ENCODE measurements at places on chromosomes 6 and 20.
A peak's percentile ranks its signal among the peaks of the same experiment; 100 is the strongest.

- DNase-seq = no peak
Measured at GRCh38 chr6:50963952-50964351, 145.3 kb downstream of the TFAP2B start.

DNA sequence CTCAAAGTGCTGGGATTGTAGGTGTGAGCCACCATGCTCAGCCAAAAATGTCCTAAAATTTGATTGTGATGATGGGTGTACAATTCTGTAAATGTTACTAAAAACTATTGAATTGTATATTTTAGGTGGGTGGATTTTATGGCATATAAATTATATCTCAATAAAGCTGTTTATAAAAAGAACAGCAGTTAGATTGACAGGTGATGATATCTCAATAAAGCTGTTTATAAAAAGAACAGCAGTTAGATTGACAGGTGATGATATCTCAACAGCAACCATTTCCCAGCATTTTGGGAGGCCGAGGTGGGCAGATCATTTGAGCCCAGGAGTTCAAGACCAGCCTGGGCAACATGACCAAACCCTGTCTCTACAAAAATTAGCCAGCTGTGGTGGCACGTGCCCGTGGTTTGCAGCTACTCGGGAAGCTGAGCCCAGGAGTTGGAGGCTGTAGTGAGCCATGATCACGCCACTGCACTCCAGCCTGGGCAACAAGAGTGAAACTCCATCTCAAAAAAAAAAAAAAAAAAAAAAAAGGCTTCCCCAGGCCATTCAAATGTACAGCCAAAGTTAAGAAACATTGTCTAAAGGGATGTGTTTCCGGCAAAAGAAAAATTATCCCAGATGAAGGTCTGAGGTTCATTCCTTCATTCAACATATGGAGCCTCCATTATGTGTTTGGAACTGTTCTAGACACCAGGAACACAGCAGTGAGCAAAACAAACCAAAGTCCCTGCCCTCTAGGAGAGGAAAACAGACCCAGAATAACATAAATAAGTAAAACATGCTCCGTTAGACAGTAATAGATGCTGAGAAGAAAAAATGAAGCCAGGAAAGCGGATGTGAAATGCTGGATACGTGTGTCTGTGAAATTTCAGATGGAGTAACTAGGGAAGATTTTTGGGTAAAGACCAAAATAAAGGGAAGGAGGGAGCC lies 1.6 kb upstream of the RBCK1 start:
- no peak for DNase-seq

DNA sequence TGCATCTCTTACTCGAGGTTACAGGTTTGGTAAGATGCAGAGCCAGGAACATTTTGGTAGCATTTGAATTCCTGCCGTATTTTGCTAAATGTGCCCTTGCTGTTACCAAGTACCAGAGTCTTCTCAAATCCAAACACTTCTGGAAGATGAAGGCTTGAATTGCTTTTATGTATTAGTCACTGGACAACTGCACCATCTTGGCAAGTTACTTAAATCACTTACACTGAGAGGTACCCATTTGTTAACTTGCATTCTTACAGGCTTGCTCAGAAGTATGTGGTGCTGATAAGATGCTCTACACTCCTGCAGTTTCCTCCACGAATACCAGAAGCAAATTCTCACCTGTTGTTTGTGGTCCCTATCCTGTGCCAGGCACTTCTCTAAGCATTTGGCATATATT lies 12.7 kb downstream of the IL22RA2 start:
- DNase-seq = no peak

DNA sequence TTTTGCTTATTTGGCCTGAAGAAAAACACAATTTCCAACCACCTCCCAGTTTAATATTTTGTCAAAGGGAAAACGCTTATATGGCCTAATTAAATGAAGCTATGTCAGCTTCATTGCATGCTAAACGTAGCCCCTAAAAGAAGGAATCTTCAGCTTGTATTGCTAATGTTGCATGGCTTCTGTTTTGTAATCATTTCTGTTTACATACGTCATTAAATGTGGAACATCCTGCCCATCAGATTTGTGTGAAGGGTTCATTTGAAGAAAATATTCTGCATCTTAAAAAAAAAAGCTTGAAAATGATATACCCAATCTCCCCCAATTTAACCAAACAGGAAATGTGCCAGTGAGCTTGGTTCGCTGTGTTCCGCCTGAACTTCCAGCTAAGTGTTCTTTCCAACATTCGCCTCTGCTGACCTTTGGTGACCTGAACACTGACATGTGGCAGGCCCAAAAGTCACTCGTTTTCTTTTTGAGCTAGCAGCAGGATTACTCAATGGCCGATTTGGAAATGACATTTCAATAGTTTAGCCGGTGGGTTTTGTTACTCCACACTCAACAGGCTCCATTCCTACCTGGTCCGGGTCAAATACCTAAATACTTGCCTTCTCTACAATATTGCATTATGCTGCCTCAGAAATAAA lies 12.7 kb upstream of the SIRT5 start:
- DNase-seq = no peak

- DNase-seq = no peak
Measured at GRCh38 chr6:11668455-11668854, 110.1 kb downstream of the ADTRP start.

GRCh38 chr20:35226884-35227681 lies 593 bp downstream of the MMP24 start:
- peak; percentile 7 for DNase-seq
